CD4-positive, alpha-beta T cell treated with Interleukin-6 at 100 ng/mL for 8 hours (primary cell): ENCODE measurements at places on chromosomes 2 and 18.

GRCh38 chr2:77831898-77832297 is 309.7 kb upstream of the LRRTM4 start:
- DNase-seq, result no peak

DNA sequence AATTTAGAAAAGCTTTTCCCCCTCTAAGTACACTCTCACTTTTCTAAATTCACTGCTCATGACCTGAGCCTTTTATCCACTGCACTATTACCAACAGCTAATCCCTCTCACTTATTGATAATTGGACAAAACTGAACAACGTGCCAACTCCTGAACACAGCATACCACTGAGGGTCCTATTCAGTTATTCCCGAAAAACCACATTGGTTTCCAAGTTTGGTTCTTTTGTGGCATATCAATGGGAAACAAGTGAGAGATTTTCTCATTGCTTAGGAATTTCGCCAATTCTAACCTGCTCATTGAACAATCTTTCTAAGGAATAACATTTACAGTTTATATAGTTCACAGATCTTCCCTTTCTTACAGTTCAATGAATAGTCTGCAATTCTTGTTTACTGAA is 977.4 kb downstream of the TMEM182 start:
- no peak for DNase-seq

GRCh38 chr2:184449760-184450159 is 148.6 kb upstream of the ZNF804A start:
- DNase-seq, result no peak

DNA sequence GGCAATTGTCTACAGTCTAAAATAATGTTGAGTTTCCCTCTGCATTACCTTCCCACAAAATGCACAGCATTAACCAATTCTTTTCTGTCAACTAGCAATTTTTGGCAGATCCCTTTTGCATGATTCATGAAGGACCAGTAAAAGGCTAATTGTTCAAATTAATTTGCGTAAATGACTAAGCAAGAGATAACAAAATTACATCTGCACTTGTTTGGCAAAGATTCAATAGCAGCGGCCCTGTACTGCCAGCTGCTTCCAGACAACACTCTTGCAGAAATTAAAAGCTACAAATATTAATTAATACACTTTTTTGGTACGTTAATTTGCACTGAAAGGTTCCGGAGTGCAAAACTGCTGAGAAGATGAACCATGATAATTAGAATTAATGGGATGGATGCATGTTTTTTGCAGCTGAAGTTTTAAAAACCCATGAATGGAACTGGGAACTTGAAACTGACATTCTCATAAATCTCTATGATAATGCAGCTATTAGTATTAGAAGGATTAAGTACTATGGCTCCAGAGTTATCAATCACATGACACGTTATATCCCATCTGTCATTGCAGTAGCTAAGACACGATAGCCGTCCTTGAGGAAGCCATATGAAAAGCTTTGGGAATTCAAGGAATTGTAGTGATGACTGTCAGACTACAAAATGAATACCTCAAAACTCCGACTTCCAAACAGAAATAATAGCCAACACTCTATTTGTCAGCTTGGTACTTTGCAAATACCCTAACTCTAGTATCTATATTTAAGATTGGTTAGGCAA is 1268.3 kb upstream of the ACVR2A start:
- no peak for DNase-seq

DNA sequence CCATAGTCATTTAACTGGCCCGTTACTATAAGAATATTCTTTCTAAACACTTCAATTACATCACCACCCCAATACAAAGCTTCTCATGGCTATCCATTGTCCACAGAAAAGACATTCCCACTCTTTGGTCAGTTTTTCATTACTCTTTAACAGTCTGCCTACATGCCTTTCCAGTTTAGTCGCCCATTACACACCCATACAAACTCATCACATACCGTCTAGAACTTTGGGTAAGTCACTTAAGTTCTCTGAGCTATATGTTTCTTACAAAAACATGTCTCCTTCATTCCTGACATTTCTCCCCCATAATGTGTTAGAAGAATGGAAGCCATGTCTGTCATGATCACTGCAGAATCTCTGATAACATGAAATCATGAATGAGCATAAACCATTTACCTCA is 108.2 kb upstream of the STK17B start:
- DNase-seq, result no peak

DNA sequence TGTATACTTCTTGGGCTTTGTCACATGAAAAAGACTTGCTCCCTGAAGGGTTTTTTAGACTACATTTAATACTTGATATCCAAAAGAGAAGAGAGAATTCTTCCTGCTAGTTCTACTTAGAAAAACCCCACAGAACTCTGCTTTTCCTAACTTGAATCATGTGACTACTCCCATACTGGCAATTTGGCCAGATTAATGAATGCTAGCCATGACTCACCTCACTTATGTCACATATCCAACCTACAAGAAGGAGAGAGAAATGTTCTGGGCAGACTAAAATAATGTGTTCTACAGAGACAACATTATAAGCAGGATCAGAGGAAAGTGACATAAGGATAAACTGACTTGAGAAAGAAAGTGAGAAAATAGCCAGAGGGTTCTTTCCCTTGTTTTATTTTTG is 249.3 kb upstream of the GULP1 start:
- DNase-seq, result no peak

- DNase-seq, result no peak
These were observed 49.6 kb downstream of the SOWAHC start for GRCh38 chr2:109663721-109664120.

- DNase-seq, result no peak
These were observed 246.5 kb downstream of the GBX2 start for GRCh38 chr2:235921508-235922191.

DNA sequence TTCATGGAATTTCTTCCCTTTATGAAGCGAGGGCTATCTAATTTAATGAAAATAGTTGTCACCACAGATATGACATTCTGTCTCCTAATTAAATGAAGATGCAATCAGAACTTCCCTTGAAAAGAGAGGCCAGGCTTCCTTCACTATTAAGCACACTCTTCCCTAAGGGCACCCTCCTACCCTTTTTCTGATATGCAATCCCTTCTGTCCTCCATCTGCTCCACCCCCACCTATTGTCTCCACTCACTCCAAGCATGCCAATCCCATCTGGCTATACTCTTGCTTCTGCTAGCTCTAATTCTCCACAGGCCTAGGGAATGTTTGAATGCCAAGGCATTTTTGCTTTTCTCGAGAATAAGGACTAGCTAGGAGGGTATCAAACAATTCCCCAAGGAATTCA is 818.4 kb upstream of the FSHR start:
- DNase-seq, result no peak

- no peak for DNase-seq
These were observed 267.0 kb downstream of the NOL4 start for GRCh38 chr18:33957707-33958106.

GRCh38 chr2:171081649-171082111 is 79.0 kb downstream of the TLK1 start:
- peak; percentile 40 for DNase-seq

- no peak for DNase-seq
These were observed 127.5 kb upstream of the ID2 start for GRCh38 chr2:8554296-8554806.

GRCh38 chr2:186848873-186849578 is at the start of gene ZSWIM2:
ZSWIM2 (minus strand) TSS chr2:186849170; CDS start chr2:186849130, 40 bp downstream.
- DNase-seq, result no peak

DNA sequence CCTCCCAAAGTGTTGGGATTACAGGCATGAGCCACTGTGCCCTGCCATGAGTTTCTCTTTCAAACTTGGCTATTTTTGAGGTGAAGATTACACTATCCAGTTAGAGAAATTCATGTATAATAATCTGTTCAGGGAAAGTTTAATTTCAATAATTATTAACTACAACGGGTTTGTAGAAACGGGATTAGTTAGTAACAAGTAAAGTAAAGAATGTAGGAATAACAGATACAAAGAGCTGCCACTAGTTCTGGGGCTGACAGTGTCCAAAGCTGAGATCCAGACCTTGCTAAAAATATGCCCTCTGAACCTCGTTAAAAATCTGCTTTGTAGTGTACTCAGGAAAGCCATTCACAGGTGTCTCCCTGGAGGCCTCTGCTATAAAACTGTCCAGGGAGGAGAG is 16.9 kb downstream of the SFTPB start:
- no peak for DNase-seq

- DNase-seq, result no peak
These were observed 107.4 kb upstream of the ID2 start for GRCh38 chr2:8574196-8575037.

DNA sequence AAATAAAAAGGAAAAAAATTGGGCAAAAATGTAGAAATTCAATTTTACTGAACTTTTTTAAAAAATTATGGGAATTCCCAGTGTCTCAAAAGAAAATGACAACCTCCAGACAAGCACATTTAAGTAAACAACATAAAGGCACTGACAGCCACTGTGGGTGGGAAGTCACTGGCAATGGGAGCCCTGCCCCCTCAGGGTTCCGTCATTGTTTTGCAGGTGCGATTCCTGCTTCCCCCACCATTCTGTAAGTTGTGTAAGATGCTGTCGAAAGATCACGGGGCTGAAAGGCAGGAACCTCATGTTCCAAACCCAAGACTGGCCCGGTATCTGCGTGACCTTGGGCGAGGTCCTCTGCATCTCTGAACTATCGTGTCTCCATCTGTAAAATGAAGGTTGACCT is 15.8 kb upstream of the ASPRV1 start:
- DNase-seq, result no peak

GRCh38 chr2:195407783-195408182 is 249.2 kb upstream of the SLC39A10 start:
- no peak for DNase-seq

DNA sequence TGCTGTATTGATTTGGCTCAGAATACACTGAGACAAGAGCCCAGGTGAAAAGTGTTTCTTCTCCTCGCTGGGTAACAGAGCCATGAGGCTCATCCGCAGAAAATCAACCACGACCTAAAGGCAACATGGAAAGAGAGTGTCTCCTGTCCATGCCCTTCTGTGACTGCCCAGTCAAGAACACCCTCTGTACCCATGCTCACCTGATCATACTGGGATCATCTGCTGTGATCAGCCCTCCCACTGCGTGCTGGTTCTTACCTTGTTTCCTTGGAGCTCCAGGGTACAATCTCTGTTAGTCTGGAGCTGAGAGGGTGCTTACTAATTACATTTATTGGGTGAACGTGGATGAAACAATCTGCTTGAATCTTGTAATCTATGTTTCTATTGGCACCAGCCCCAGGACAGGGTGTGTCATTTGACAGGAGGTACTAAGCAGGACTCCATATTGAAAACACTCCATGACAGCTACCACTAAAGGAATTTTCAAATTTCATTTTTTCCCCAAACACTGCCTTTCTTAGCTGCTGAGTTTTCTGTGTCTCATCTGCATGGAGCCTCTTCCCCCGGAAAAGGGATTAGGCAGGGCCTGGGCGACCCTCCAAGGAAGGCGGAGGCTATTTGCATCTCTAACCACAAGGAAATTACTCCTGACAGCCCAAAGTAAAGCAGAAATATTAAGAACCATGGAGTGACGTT is 39.7 kb upstream of the GRP start:
- DNase-seq, result no peak

DNA sequence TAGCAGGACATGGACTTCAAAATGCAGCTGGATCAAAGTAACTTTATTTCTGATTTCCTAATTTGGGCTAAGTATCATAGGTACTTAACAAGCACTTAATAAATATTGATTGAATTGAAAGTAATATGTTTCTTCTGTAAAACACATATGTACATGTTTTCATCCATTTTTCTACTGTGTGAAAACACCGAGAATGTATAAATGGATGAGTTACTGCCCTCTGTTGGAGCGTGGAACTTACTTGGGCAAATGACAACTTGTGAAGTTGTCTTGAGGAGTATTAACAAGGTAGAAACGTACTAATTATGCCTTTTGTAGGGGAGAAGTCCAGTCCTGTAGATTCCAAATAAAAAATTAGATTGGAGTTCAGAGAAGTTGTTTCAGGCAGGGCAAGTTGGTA is 87.2 kb downstream of the PHLPP1 start:
- DNase-seq, result no peak

- no peak for DNase-seq
These were observed 97.6 kb downstream of the KLHL29 start for GRCh38 chr2:23482607-23483006.

GRCh38 chr2:119486196-119486827 is 38.0 kb downstream of the SCTR start:
- DNase-seq, result no peak

GRCh38 chr2:20988905-20989304 is 55.0 kb downstream of the APOB start:
- DNase-seq, result no peak

GRCh38 chr2:209579230-209579749 is 155.4 kb downstream of the MAP2 start:
- no peak for DNase-seq

DNA sequence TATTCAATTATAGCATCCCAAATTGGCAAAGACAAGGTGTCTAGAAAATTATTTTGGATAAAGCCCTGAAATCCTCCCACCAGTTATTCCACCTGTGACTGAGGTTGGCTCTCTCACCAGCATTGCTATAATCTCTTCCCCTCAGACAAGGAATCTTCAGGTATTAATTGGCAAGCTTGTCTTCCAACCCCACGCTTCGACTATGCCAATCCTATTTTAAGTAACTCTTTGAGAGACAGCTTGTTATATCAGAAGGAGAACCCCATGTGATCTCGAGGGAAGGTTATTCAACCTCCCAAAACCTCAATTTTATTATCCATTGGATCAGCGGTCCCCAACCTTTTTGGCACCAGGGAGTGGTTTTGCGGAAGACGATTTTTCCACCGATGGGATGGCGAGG is 54.5 kb upstream of the NEDD4L start:
- DNase-seq, result no peak

DNA sequence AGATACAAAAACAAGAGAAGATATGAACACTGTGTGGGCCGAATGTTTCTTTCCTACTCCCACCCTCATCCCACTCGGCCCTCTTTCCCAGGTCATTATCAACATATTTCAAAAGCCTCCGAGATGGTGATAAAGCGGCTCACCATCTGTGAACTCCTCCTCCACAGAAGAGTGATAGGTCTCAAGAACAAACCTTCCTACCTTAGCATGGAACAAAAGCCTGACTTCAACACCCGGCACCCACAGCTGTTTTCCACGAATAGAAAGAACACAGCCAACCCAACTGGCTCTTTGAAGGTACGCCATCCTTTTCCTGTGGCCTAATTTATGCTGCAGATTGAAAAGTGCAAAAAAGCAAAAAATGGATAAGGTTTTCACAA is 28.8 kb downstream of the BCL2 start:
- DNase-seq, result peak; percentile 48

DNA sequence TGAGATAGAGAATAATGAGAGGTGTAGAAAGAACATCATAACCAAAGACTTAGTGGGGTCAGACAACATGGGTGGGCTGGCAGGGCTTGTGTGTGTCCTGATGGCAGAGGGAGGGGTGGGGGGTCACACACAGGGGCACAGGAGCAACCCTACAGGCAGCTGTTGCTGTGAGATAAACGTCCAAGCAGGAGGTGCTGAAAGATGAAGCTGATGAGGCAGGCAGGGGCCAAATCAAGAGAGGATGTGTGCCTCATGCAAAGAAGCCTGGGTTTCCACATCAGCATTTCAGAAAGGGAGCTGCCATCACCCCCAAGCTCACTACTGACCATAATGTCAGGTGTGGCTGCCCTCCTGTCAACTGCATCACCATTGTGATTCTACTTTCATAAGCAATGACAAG is 16.0 kb upstream of the SKA1 start:
- DNase-seq, result no peak

GRCh38 chr2:149464396-149464795 is 123.2 kb downstream of the MMADHC start:
- no peak for DNase-seq

- DNase-seq, result no peak
These were observed 36.7 kb downstream of the NCK2 start for GRCh38 chr2:105781274-105781978.

- no peak for DNase-seq
These were observed 87.7 kb downstream of the LIMS1 start for GRCh38 chr2:108621687-108622681.

- DNase-seq, result no peak
These were observed 44.4 kb upstream of the LRRTM4 start for GRCh38 chr2:77566582-77566981.
